ENCODE measurements at places on chromosomes 7 and 10.
A peak's percentile ranks its signal among the peaks of the same experiment; 100 is the strongest.

DNA sequence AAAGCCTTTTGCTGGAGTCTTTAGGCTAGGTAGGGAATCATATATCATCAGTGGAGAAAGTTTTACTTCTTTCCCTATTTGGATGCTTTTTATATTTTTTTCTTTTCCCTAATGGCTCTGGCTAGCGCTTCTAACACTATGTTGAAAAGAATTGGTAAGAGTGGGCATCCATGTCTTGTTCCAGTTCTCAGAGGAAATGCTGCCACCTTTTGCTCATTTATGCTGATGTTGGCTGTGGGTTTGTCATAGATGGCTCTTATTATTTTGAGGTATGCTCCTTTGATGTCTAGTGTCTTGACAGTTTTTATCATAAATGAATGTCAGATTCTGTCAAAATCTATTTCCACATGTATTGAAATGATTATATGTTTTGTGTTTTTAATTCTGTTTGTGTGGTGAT, 1544.1 kb downstream of the REEP3 start:
- no peak for DNase-seq

DNA sequence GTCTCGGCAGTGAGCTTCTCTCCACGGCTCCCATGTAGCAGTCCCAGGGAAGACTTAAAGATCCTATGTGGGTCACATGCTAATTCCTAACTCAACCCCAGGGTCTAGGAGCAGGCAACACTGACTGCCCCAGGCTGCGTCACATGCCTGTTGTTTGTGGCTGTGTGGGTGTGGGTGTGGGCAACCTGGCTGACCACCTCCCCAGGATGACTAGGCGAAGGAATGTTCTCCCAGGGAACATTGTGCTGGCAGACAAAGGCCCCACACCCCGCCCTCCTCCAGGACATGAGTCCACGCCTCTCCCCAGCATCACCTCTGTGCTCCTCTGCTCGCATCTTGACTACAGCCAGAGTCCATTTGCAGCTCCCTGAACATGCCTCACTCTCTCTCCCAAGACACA, 30.3 kb downstream of the SLC29A3 start:
- DNase-seq: no peak

DNA sequence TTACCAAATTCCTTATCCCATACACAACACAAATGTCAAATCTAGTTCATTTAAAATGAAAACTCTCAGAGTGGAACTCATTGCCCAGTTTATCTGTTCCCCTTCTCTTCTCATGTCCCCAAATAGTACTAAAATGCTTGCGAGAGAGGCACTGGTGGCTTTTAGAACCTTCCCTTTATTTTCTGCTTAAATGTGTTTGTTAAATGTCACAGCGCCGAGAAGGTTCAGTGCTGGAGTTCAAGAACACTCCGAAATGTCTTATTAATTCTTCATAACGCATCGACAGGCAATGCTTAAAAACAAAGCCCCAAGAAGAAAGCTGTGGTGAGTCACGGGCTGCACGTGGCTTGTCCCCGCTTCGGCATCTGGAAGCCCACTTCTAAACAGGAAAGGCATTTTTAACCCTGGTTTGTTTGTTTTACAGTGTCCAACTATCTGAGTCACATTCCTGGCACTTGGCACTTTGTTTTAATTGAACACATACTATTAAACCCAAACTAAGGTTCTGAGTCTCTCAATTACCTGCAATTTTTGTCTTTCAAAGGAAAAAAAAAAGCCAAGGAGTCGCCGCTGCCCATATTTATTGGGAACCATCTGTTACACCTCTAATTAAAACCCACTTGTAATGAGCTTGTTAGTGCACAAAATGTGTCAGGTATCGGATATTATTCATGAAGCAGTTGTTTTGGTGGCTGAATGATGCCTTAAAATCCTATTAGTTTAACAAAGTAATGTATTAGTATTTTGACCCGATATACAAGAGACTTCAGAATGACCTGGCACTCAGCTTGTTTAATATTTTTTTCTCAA, 49.9 kb upstream of the MGMT start:
- DNase-seq: peak; percentile 20

- no peak for DNase-seq
These were observed 602.3 kb downstream of the SORCS3 start for GRCh38 chr10:105243381-105243780.

GRCh38 chr10:12656518-12657142, 307.3 kb downstream of the CAMK1D start:
- peak; percentile 62 for DNase-seq

DNA sequence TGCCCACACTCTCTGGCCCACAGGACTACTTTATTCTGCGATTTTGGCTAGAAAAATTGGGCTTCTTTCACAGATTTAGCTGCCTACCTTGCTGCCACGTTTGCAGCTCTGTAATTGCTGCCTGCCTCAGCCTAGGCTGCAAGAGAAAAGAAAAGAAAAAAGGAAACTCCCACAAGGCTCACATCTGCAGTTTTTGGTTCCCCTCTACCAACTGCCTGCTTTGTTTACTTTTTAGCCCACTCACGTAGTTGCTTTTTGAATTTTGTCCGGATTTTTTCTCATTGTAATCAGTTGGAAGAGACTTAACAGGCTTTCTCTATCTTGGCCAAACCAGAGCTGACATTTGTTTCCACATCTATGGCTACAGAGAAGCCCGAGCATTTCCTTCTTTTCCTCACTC, 24.3 kb downstream of the SUN3 start:
- DNase-seq: no peak

DNA sequence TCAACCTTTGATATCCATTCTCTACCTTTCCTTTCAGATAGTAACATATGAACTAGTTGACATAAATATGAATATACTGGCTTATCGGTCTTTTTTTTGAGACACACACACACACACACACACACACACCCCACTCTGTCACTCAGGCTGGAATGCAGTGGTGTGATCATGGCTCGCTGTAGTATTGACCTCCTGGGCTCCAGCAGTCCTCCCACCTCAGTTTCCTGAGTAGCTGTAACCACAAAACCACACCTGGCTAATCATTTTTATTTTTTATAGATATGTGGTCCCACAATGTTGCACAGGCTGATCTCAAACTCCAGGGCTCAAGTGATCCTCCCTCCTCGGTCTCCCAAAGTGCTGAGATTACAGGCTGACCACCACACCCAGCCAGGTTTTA, 14.2 kb upstream of the NT5C3A start:
- DNase-seq: no peak

All from NCI-H82 (cell line).